ENCODE measurements at places on chromosomes 7 and 10.

DNA sequence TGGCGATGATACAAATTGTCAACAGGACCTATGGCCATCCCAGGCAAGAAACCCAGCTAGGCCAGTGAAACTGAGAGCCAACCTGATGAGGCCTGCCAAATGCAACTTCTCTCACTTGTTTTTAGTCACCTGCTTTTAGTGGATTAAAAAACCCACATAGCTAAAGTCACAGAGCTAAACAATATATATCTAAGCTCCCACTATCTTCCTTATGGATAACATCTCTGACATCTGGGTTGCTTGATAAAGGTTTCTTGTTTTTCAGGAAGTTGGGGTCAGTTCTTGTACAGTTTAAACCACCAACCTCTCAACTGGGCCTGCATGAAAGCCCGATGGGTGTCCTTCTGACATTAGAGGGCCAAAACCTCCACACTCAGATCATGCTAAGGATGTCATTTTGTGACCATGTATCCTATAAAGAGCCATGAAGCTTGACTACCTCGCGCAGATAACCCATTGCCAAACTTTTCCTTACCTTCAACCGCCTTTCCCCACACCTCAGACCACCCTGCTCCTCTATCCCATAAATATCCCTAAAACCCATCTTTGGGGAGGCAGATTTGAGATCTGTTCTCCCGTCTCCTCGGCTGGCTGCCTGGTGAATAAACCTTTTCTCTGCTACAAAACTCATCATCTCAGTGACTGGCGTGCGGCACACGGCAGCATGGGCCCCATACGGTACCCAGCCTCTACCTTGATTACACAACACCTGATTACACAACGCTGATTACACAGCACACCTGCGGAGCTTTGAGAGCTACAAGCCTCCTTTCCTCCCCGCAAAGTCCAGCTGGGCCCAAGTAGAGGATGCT lies 797 bp upstream of the STMP1 start:
- DNase-seq = peak; percentile 33

DNA sequence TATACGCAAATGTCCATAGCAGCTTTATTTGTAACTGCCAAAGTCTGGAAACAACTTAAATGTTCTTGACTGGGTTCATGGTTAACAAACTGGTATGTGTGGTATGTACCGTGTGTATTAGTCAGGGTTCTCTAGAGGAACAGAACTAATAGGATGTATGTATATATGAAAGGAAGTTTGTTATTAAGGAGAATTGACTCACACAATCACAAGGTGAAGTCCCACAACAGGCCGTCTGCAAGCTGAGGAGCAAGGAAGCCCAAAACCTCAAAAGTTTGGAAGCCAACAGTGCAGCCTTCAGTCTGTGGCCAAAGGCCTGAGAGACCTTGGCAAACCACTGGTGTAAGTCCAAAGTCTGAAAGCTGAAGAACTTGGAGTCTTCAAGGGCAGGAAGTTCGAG lies 66.8 kb downstream of the TMEM168 start:
- DNase-seq = no peak

GRCh38 chr7:155662343-155663043 lies 18.0 kb downstream of the RBM33 start:
- no peak for DNase-seq

GRCh38 chr7:2204446-2204845 lies 28.3 kb downstream of the MAD1L1 start:
- DNase-seq = no peak

DNA sequence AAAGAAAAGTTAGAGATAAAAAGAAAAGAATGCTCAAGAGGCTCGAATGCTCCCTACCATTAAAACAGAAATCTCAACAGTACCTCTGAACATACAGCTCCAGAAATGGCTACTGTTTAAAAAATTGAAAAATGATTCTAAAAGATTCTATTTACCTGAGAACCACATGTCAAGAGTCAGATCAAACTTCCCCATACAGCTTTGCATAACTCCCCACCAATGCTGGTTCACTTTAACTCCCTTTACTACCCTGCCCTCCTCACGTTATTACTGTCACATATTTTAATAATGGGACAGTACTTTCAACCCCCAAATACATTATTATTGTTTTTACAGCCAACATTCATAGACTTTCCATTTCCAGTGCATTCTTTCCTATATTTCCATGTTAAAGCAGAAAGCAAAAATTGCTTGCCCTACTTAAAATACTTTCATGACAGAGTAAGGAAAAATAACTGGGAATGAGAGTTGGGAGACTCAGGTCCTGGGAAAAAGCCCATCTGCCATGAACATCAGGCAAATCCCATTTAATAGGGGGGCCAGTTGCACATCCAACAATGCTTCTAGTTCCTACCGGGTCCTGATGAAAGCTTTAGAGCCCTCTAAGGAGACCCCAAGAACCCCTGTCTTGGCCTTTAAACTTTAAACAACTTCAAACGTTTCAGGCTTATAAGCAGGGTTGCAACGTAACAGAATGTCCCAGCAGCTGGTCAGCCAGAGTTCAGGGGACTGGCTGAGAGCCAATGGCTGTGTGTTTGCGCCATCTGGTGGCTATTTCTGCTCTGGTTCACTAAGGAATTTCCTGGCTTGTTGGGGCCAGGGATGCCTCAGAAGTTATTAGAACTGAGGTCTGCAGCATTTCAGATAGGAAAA lies 247.4 kb downstream of the ELMO1 start:
- peak; percentile 81 for DNase-seq

DNA sequence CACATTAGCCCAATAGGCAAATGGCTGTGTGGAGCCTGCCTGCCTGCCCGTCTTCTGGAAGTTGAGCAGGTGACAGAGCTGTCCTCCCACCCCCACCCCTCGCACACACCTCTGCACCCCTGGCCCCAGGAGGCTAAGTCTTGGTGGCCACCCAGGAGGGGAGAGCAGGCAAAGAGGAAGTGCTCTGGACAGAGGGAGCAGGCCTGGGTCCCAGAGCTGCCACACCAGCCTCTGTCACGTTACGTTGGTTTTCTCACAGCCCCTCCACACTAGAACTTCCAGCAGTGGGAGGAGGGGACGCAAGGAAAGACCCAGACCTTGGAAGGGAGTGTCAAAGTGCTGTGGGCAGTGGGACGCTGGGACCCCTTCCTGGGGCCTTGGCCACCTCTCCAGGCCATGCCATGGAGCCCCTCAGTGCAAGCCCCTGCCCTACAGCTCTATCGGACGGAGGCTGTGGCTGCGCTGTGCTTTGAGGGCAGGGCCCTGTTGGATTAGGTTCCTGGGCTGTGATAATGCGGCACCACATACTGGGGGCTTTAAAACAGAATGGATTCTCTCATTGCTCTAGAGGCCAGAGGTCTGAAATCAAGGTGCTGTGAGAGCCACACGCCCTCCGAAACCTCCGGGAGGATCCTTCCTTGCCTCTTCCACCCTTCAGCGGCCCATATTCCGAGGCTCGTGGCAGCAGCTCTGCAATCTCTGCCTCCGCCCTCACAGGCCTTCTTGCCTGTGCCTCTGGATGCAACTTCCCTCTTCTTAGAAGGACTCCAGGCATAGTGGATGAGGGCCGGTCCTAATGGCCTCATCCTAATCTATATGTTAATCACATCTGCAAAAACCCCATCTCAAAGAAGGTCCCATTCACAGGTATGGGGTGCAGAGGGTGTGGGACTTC lies 9.9 kb downstream of the PRKAG2 start:
- no peak for DNase-seq

DNA sequence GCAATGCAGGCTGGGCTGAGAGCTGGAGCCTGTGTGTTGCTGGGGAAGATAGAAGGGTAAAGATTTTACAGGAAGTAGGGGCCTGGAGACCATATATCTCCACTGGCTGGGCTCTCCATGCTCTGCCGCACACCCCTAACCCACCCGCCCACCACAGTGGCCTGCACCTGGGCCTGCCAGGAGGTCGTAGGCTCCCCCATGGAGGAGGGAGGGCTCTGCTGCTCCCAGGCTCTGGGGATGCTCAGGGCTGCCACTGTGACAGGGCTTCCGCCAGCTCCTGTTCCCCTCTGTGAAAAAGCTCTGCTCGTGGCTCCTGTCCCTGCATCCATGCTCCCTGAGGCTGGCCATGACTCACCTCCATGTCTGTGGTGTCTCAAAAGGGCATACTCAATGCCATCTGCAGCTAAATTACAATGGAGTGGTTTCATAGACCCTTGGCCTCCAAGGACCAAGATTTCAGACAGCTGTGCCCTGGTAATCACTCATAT lies 106.0 kb downstream of the CXCL12 start:
- DNase-seq = no peak

GRCh38 chr10:70617798-70618568 lies 15.4 kb upstream of the PRF1 start:
- no peak for DNase-seq

GRCh38 chr7:149109969-149110368 lies 16.2 kb downstream of the ZNF425 start:
- no peak for DNase-seq

DNA sequence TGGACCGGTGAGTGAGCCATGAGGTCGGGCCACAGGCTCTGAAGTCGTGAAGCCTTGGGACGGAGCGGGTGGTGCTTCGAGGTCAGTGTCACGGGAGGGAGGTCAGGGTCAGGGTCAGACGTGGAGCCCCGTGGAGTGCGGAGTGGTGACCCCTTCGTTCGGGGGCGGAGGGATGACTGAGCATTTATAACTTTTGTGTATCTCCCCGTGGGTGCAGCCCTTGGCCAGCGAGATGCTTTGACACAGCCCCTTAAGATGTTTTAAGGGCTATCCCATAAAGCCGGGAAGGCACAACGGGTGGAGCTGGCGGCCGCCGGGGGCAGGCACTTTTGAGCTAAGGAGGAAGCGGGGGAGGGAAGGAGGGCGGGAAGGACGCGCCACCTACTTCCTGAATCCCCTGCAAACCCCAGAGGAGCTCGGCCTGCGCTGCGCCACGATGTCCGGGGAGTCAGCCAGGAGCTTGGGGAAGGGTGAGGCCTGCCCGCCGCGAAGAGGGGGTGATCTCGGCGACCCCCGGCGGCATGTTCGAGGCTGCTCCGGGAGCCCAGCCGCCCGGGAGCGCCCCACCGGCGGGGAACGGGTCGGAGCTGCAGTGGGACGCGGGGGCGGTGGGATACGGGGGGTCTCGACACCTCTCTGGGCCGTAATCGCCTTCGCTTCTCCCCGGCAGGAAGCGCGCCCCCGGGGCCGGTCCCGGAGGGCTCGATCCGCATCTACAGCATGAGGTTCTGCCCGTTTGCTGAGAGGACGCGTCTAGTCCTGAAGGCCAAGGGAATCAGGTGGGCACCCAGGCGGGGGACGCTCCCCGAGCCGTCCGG lies at the start of gene GSTO1:
Gene GSTO1, plus strand, starts transcription at position 400 of the 818 bp plus-strand sequence. Its CDS starts 37 bp downstream, at position 437.
- DNase-seq = peak; percentile 63

DNA sequence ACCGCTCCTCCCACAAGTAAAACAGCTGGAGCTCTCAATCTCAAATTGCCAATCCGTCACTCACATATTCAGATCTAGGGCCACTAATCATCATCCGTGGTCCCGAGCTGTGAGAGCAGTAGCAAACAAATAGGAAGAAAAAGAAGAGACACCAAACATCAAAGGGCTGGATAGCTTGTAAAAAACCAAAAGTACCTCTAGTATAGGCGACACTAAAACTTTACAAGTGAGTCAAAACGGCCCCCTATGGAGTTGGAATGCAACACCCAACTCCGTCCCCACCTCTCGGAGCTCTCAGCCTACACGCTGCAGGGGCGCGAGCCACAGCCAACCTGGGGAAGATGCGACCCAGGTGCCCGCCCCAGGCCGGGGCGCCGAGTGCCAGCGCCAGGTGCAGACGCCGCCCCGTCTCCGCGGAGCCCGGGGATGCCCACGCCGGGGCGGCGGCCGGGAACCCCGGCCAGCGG lies 581 bp downstream of the FAM3C start:
- peak; percentile 71 for DNase-seq

- DNase-seq = no peak
Observed at GRCh38 chr10:132558516-132559413, 21.2 kb downstream of the INPP5A start.

All from SW480 (cell line).